NCI-H1048 (cell line): ENCODE measurements at places on chromosomes 13 and 19.

- no peak for DNase-seq
Measured at GRCh38 chr19:55459551-55459949, 1.9 kb downstream of the ISOC2 start.

GRCh38 chr13:28637714-28638355, 21.1 kb upstream of the POMP start:
- DNase-seq = no peak

GRCh38 chr13:101614491-101614890, 162.0 kb downstream of the ITGBL1 start:
- DNase-seq = no peak

DNA sequence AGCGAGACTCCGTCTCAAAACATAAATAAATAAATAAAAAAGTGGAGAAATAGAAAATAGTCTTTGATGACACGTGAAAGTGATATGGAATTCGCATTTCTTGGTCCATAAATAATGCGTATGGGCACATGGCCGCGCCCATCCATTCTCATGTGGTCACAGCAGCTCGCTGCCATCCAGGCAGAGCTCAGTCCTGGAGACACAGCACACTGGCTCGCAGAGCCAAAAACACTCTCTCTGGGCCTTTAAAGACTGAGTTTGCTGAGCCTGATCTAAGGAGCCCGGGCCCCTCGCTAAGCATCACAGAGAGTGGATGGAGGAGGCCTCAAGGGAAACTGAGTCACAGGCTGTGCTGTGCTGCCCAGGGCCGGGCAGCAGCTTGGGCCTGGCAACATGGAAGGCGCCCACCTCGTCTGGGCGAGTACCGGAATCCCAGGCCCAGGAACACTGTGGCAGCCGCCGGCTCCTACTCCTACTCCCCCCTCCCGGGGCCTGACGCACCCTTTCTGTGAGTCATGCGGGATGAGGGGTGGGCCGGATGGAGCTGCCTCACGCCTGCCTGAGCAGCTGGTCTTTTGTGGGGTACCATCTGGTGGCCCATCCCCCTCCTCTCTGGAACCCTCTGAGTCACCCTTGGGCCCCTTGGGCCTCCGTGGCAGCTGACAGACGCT, 28.9 kb upstream of the CACTIN start:
- DNase-seq = no peak
